ENCODE measurements at places on chromosomes 2 and 18. TPM values are rescaled to one million over a fixed set of nuclear protein-coding genes. Genes with fewer than 3 reads are reported as not detected.

The ITPRIPL1 gene
- total RNA-seq = 1.4 TPM

The MEIS1 gene
- total RNA-seq = 55.5 TPM

The NR4A2 gene
- total RNA-seq = 0.18 TPM

The RNF181 gene
- 218 TPM for total RNA-seq

The TRIM43 gene
- not detected for total RNA-seq

Data from myometrial cell (primary cell).